ENCODE measurements at places on chromosomes 3 and 15.

- no peak for DNase-seq
Observed at GRCh38 chr15:101394654-101395053, 94.9 kb downstream of the PCSK6 start.

- DNase-seq, result no peak
Observed at GRCh38 chr3:55484801-55485791, 2.0 kb downstream of the WNT5A start.

GRCh38 chr3:66312039-66312438 is 91.2 kb downstream of the SLC25A26 start:
- DNase-seq, result no peak

DNA sequence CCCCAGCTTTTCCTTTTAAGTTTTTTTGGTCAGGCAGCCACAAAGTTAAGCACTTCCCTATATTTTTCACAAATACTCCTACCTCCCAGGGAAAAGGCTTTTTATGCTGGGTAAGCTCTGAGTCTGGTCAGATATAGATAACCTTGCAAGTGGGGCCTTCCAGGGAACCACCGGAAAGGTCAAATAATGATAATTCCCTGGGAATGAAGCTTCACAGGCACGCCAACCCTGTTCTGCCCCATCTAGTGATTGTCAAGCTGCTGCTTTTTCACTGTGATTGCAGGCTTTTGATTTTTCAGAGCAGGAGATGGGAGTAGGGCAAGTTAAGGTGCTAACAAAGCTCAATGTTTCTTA is 121.0 kb downstream of the ZNF609 start:
- DNase-seq, result no peak

DNA sequence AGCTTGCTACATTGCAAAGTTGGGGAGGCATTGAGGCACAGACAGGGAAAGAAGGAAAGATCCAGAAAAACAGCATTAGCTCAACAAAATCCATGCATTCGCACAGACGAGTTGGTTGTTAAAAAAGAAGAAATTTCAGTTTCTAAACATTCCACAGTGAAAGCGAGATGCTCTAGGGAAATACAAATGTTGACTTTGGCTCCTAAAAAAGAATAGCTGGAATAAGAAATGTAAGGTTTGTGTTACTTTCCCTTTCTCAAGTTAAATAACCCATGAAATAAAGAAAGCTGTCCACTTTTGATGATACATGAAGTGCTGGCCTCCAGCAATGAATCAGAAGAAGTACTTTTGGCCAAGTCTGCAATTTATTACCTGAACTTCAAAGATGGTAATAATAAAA is 465.1 kb downstream of the ERC2 start:
- DNase-seq, result no peak

- no peak for DNase-seq
Observed at GRCh38 chr3:20945892-20946291, 759.9 kb upstream of the SGO1 start.

DNA sequence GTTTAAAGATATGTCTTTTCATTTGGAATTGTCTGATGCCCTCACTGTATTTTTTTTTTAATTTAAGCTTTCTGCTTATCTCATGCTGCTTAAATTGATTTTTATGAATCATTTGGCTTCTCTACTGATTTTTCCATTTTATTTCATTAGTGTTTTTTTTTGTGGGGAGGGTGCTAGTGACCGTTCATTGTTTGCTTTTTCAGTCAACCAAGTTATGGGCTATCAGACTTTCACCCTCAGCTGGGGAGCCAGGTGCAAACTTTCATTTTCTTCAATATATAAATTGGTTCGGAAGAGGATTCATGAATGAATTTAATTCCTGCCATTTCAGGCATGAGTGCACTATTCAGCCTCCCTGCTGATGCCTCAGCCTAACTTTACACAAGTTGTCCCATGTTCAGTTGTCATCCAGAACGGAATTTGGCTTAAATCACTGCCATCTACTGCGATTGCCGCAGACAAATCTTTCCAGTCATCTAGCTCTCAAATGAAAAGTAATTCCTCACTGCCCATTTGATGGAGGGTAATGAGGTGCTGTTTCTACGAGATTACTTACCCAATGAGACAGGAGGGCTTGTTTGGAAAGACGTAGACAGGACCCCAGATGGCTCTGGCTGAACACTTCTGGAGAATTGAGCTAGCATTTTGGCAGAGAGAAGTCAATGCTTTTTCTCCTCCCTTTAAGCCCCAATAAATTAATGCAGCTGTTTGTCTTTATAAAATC is 89.9 kb upstream of the RORA start:
- no peak for DNase-seq

DNA sequence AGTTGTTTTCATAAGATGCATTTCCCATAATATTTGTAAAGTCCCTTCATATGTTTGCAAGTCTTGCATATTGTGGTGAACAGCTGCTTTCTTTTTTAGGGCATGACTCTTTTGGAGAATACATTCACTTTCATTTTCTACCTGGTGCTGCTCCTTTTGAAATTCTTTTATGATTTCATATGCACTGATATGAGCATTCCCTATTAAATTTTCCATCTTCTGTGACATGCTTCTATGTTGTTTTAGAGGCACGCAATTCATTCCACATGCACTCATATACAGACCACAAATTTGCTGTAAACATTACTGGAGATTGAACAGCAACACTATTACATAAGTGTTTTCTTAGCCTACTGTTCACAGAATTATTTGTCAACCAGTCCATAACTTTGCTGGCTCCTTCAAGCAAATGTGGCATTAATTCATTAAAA is 92.8 kb upstream of the TNFSF10 start:
- DNase-seq, result no peak

- no peak for DNase-seq
Observed at GRCh38 chr15:90901175-90902039, 1.7 kb upstream of the MAN2A2 start.

DNA sequence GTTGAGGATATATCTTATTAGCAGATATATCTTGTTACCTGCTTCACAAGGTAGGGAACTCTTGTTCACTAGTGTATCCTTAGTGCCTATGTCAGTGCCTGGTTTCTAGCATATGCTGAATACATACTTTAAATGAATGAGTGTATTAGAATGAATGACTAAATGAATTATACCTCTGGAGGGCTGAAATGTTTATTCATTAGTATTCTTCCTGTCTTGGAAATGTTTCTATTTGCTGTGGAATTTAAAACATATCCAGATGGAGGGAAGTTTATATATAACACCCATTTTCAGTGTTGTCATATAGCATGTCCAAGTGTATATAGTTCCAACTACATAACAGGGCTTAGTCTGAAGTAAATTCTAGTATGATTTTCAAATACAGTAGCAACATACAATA is 581.5 kb downstream of the TBL1XR1 start:
- no peak for DNase-seq

DNA sequence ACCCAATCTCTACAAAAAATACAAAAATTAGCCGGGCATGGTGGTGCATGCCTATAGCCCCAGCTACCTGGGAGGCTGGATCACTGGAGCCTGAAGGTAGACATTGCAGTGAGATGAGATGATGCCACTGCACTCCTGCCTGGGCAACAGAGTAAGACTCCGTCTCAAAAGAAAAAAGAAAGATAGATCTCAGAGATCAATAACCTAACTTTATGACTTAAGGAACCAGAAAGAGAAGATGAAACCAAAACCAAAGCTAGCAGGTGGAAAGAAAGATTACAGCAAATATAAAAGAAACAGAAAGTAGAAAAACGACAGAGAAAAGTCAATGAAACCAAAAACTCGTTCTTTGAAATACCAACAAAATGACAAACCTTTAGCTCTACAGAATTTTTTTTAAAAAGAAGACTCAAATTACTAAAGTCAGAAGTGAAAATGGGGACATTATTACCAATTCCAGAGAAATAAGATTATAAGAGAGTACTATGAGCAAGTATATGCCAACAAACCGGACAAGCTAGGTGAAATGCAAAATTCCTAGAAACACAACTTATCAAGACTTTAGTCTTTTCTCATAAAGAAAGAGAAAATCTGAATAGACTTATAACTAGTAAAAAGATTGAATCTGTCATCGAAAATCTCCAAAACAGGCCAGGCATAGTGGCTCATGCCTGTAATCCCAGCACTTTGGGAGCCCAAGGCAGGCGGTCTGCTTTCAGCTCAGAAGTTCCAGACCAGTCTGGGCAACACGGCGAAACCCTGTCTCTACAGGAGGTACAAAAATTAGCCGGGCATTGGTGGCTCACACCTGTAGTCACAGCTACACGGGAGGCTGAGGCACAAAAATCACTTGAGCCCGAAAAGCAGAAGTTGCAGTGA is 35.0 kb downstream of the ACAP2 start:
- no peak for DNase-seq

DNA sequence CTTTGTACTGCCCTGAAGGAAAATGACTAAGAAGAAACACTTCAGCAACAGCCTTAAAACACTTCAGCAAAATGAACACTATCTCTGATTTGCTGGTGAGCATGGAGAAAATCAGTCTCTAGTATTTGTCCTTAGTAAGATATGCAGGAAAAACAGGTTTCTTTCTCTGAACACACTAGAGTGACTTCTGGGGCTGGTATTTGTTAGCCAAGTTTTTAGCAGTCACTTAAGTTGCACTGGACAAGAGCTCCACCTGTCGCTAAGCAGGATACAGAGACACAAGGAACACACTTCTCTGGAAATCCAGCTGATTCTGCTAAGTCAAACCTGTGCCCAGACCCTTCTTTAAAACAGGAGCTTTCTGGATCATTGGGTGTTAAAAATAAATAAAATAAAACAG is 65.3 kb downstream of the CHAC1 start:
- no peak for DNase-seq

DNA sequence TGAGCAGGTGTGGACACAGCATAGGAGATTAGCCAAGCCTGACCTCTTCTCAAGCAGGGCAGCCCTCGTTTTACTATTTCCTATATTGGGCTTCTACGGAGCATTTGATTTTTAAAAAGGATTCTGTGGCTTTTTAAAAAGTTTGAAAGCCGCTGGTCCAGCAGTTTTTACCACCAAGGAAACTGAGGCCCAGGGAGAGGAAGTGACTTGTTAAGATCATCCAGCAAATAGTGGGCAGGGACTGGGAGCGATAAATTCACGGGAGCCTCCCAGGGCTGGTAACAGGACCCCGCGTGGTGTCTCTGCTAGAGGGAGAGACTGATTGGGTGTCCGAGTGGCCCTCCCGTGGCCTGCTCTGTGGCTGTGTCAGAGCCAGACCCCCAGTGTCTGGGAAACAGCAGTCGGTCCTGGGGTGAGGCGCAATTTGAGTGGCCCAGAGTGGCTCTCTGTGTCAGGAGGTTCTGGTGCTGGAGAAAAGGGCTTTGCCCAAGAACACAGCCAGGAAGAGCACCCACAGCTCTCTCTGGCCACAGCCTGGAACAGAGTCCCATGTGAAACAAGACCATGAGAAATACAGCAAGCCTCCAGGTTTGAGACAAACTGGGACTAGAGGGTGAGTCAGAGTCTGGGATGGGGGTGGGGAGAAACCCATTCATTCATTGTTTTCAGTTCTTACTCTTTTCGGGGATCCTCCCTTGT is 4.2 kb downstream of the FURIN start:
- no peak for DNase-seq

DNA sequence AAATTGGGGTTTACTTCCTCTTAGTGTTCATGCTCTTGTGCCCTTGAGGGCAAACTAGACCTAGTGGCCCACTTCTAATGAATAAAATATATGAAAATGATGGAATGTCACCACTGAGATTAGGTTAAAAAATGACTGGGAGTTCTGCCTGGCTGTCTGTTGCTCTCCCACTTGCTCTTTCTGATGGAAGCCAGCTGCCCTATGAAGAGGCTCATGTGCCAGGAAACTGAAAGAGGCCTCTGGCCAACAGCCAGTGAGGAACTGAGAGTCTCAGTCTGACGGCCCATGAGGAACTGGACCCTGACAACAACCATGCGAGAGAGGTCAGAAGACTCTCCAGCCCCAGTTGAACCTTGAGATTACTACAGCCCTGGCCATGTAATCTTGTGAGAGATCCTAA is 107.1 kb upstream of the FHIT start:
- DNase-seq, result no peak

GRCh38 chr15:84104853-84105252 is 130.7 kb upstream of the GOLGA6L4 start:
- no peak for DNase-seq

DNA sequence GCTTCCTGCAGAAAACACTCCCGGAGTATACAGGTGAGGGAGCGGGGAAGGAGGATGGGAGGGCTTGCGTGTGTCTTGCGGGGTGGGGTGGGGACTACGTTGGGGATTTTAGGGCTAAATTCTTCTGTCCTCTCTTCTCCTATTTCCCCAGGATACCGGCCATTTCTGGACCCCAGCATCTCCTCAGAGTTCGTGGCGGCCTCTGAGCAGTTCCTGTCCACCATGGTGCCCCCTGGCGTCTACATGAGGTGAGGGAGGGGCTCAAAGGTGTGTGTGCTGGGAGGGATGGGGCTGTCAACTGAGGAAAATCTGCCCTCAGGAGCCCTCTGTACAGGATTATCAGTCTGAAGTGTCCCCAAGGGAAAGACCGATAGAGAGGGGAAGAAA is 6.6 kb downstream of the DUOX1 start:
- DNase-seq, result no peak

GRCh38 chr3:126083138-126083445 is 832 bp downstream of the SLC41A3 start:
- DNase-seq, result no peak

GRCh38 chr3:147161833-147162232 is 244.5 kb downstream of the ZIC4 start:
- DNase-seq, result no peak

DNA sequence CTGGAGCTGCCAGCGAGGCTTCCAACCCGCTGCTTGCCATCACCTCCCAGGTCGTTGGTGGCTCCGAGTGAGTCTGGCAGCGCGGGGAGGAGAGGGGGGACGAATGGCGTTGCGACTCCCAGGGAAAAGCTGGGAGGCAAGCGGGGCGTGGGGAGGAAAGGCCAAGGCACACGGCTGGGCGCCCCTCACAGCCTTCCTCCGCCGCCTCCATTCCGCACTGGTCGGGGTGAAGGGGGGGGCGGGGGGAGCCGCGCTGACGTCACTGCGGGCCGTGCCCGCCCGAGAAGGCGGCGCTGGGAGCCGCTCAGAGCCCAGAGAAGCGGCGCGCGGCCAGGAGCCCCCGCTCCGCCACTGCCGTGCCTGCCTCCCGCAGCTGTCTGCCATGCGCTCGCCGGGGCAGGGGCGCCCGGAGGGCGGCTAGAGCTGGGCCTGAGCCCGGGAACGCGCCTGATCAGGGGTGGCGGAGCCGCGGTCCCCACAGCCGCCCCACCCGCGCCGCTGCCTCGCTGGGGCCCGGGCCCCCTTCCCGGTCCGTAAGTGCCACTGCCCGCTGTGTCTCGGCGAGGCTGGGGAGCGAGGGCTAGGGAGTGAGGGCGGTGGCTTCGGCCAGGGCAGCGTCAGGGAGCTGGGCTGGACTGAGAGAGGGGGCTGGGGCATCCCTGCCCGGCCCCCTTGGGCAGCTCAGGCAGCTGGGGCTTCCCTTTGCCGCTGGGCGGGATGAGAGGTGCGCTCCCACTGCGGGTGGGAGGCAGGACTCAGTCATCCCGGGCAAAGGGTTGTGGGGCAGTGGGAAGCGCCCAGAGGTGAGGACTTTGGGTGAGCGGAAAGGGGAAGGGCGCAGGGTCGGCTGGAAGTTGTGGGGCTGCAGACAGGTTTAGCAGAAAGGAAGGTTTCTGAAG is 27.8 kb upstream of the POLG start:
- DNase-seq, result no peak

- DNase-seq, result no peak
Observed at GRCh38 chr3:158483701-158484235, 87.2 kb upstream of the MLF1 start.

GRCh38 chr3:170228093-170228766 is 6.0 kb downstream of the PRKCI start:
- DNase-seq, result no peak
